ENCODE measurements at places on chromosomes 3 and 15.

DNA sequence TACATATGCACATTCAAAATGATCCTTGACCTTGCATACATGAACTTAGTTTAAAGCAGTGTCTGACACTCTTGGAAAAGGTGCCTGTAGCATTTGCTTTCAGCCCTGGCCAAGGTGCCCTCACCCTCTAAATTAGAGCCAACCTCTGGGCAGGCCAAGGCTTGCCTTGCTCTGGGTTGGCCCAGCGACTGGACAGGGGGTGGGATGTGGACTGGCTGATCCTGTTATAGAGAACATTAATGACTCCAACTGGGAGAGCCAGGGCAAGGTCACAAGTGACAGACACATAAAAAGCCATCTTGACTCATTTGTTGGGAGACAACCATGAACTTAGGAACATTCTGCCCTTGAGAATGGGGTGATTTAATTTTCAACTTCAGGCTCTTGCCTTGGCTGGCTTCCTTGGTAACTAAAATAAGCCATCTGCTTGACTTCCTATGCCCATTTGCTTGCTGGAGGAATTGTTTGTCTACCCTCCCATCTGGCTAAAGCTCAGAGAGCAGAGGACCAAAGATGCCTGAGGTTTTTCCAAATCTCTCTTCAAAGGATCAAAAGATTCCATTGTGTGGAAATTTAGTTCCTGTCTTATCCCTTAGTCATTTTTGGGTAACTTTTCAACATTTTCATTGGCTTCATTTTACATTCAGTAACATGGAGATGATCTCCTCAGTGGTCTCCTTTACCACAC lies 403.7 kb downstream of the SOX2 start:
- DNase-seq: no peak

GRCh38 chr15:73374604-73375003 lies 5.8 kb upstream of the HCN4 start:
- DNase-seq: no peak

- no peak for DNase-seq
Measured at GRCh38 chr15:73632670-73633058, 525 bp downstream of the NPTN start.

GRCh38 chr3:55607175-55607574 lies 120.1 kb upstream of the WNT5A start:
- DNase-seq: no peak

Data from caudate nucleus (tissue), 63 donors.